Fibroblast of lung (primary cell): ENCODE measurements at places on chromosomes 2 and 18. TPM values are rescaled to one million over a fixed set of nuclear protein-coding genes. Genes with fewer than 3 reads are reported as not detected.
A peak's percentile ranks its signal among the peaks of the same experiment; 100 is the strongest.

- peak; percentile 56 for DNase-seq
Measured at GRCh38 chr2:241877989-241878970, 8.8 kb downstream of the RTP5 start.

DNA sequence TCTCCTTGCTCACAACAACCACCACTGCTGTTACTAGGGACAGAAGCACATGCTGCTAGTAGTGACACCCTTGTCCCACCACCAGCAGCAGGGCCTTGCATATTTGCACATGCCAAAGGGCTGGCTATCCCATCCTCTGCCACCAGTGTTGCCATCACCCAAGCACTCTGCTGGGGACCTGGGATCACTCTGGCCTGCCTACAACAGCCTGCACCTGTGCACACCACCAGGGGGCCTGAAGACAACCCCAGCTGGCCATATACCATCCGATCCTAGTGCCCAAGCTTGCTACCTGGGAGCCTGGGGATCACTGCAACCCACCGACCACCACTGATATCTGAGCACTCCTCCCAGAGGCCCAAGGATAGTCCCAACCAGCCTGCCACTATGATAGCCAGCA, 99.9 kb upstream of the FANCL start:
- no peak for DNase-seq

- no peak for DNase-seq
Measured at GRCh38 chr2:162934191-162934590, 95.6 kb upstream of the KCNH7 start.

- DNase-seq: no peak
Measured at GRCh38 chr18:24111936-24112335, 26.9 kb upstream of the CABYR start.

- peak; percentile 38 for DNase-seq
Measured at GRCh38 chr18:21314724-21315123, 72.7 kb downstream of the GREB1L start.

- DNase-seq: peak; percentile 84
Measured at GRCh38 chr2:203687165-203687564, 19.3 kb upstream of the CD28 start.

DNA sequence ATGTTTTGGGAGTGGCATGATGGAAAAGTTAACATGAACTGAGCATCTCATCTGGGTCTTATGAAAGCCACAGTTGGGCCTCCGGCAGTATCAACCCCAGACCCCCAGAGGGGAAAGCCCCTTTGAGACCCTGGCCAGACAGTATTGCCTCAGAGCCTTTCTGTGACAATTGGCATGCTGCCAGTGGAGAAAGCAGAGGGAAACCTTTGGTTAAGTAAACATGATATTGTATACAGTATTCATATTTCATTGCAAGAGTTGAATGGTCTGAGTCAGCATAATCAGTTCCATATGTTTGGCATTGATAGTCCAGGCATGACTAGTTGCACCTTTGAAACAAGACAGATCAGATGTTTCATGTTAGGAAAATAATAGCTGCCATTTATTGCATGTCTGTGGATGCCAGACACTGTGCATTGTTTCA, 20.0 kb downstream of the MERTK start:
- peak; percentile 82 for DNase-seq

GRCh38 chr2:227493524-227493923, 21.6 kb downstream of the AGFG1 start:
- DNase-seq: no peak

Gene TUBB8B
- not detected in 2 replicates for total RNA-seq

Gene CFAP65
- total RNA-seq: not detected in 2 replicates

Gene SERPINB11
- total RNA-seq: not detected in 2 replicates
